Hindlimb muscle (tissue), 1 donor: ENCODE measurements at places on chromosomes 6 and 20. TPM values are rescaled to one million over a fixed set of nuclear protein-coding genes. Genes with fewer than 3 reads are reported as not detected.

The C20orf141 gene
- polyA plus RNA-seq, result not detected

The TMEM170B gene
- polyA plus RNA-seq, result 6.3 TPM

The CD40 gene
- 7.4 TPM for polyA plus RNA-seq

The TRMT11 gene
- polyA plus RNA-seq, result 13.4 TPM

The ZNF165 gene
- 0.56 TPM for polyA plus RNA-seq

The PRKN gene
- polyA plus RNA-seq, result 4.5 TPM

The NRSN1 gene
- not detected for polyA plus RNA-seq

The SLC16A10 gene
- 7.6 TPM for polyA plus RNA-seq

The EYA4 gene
- polyA plus RNA-seq, result 27.1 TPM
